ENCODE measurements at places on chromosomes 13 and 19. TPM values are rescaled to one million over a fixed set of nuclear protein-coding genes. Genes with fewer than 3 reads are reported as not detected.

GRCh38 chr13:62115831-62116230 is 700.2 kb upstream of the PCDH20 start:
- no peak for DNase-seq

GRCh38 chr13:58597552-58597951 is 966.0 kb downstream of the PCDH17 start:
- DNase-seq, result no peak

GRCh38 chr13:26929971-26930730 is 169.6 kb upstream of the GPR12 start:
- peak; percentile 52 for DNase-seq

The ATCAY gene
- 0.23 TPM for polyA plus RNA-seq

The ZNF577 gene
- 44.6 TPM for polyA plus RNA-seq
